Esophagus squamous epithelium (tissue), 5 donors: ENCODE measurements at places on chromosomes 2 and 18. TPM values are rescaled to one million over a fixed set of nuclear protein-coding genes. Genes with fewer than 3 reads are reported as not detected.

DNA sequence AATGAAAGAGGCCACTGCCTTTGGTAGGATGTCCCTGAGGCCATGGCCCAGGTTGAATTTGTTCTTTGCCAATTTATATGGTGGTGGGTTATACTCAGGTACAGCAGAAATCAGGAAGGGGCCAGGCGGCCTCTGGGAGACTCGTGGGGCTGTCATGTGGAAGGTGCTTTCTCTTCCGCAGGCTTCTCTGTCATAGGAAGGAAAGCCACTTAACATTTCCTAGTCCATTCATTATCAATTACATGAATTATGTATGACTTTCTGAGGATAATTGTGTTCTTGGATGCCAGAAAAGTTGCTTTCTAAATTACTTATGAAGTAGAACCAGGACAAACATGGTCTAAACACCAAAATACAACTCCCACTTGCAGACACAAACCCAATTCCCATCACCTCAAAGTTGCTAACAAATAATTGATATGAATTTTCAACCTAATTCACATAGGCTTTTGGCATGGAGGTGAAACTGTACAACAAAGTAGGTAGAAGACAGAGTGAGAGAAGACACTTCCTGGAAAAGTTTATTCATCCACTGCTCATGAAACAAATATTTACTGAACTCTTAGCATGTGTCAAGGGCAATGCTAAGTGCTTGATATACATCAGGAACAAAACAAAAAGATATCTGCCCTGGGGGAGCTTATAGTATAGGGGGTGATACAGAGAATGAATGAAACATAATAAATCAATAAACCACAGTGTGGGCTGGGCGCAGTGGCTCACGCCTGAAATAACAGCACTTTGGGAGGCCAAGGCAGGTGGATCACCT is 50.5 kb upstream of the CHMP1B start:
- H3K4me1 ChIP-seq = no peaks in the 10 kb centered on the region
- DNase-seq = no peak
- H3K27me3 ChIP-seq = no peaks in the 10 kb centered on the region
- no peak overlapping the region for H3K27ac ChIP-seq

GRCh38 chr2:15731213-15731888 is 139.7 kb downstream of the DDX1 start:
- H3K27ac ChIP-seq = no peak overlapping the region
- no peaks in the 10 kb centered on the region for H3K36me3 ChIP-seq
- no peak overlapping the region for H3K4me3 ChIP-seq
- H3K4me1 ChIP-seq = peaks cover 28% of the 10 kb centered on the region

Gene HOXD10
- not detected for total RNA-seq

Gene HOXD12
- total RNA-seq = not detected

GRCh38 chr18:59565957-59566356 is 131.3 kb downstream of the CCBE1 start:
- no peak for DNase-seq
- no peaks in the 10 kb centered on the region for H3K4me1 ChIP-seq
- H3K4me3 ChIP-seq = no peak overlapping the region
- no peaks in the 10 kb centered on the region for H3K27me3 ChIP-seq

Gene SCN9A
- total RNA-seq = 1.1 TPM

Gene RIT2
- not detected for total RNA-seq

GRCh38 chr2:96408616-96409015 is 73.0 kb downstream of the NCAPH start:
- no peak for DNase-seq
- no peaks in the 10 kb centered on the region for H3K36me3 ChIP-seq
- H3K27ac ChIP-seq = no peak overlapping the region
- H3K4me1 ChIP-seq = peaks cover 4% of the 10 kb centered on the region
- H3K4me3 ChIP-seq = no peak overlapping the region

- H3K27ac ChIP-seq = no peak overlapping the region
- H3K27me3 ChIP-seq = no peaks in the 10 kb centered on the region
- H3K4me1 ChIP-seq = peaks cover 42% of the 10 kb centered on the region
- H3K4me3 ChIP-seq = no peak overlapping the region
Measured at GRCh38 chr2:207331674-207332073, 165.9 kb upstream of the KLF7 start.

Gene CNTNAP5
- not detected for total RNA-seq

Gene GAREM2
- 1.4 TPM for total RNA-seq

GRCh38 chr18:75530118-75530517 is 102.6 kb upstream of the SMIM21 start:
- no peak overlapping the region for H3K27ac ChIP-seq
- no peaks in the 10 kb centered on the region for H3K4me1 ChIP-seq

Gene PRLH
- total RNA-seq = not detected

Gene FAM124B
- 0.44 TPM for total RNA-seq

Gene MC4R
- total RNA-seq = not detected

- H3K4me1 ChIP-seq = no peaks in the 10 kb centered on the region
- no peak overlapping the region for H3K4me3 ChIP-seq
- no peak for DNase-seq
Measured at GRCh38 chr2:29278966-29279365, 163.8 kb downstream of the CLIP4 start.

GRCh38 chr18:58175122-58175785 is 131.2 kb downstream of the NEDD4L start:
- DNase-seq = no peak
- no peak overlapping the region for H3K27ac ChIP-seq
- no peak overlapping the region for H3K4me3 ChIP-seq
- H3K27me3 ChIP-seq = no peaks in the 10 kb centered on the region
- peaks cover 7% of the 10 kb centered on the region for H3K4me1 ChIP-seq

- peaks cover 5% of the 10 kb centered on the region for H3K4me1 ChIP-seq
- peaks cover 6% of the 10 kb centered on the region for H3K36me3 ChIP-seq
- H3K4me3 ChIP-seq = no peak overlapping the region
- no peak overlapping the region for H3K27ac ChIP-seq
- no peak for DNase-seq
Measured at GRCh38 chr18:49879271-49879580, 65.9 kb upstream of the ACAA2 start.

Gene CCDC93
- 10.6 TPM for total RNA-seq

Gene CD8A
- 3.3 TPM for total RNA-seq

DNA sequence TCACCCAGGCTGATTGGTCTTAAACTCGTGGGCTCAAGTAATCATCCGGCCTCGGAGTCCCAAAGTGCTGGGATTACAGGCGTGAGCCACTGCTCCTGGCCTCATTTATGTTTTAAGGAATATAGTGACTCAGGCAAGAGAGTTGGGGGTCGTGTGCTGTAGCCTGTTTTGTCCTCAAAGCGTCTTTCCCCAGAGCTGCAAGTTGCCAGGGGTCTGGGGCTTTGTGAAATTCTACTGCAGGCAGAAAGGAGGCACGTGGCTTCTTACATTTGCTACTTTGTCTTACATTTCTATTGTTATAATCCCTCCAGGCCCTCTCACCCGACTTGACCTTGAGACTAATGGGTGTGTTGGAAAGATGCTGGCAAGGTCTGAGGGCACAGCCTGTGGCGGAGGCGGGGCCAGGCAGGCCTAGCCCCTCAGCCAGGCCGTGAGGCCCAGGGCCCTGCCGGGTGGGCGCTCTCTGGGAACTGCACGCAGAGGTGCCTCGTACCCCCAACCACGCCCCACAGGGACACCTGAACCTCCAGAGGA is 85.8 kb upstream of the NDUFV2 start:
- H3K4me1 ChIP-seq = peaks cover 21% of the 10 kb centered on the region
- no peaks in the 10 kb centered on the region for H3K27me3 ChIP-seq
- peak overlapping the region; percentile 92 for H3K27ac ChIP-seq
- no peaks in the 10 kb centered on the region for H3K36me3 ChIP-seq

DNA sequence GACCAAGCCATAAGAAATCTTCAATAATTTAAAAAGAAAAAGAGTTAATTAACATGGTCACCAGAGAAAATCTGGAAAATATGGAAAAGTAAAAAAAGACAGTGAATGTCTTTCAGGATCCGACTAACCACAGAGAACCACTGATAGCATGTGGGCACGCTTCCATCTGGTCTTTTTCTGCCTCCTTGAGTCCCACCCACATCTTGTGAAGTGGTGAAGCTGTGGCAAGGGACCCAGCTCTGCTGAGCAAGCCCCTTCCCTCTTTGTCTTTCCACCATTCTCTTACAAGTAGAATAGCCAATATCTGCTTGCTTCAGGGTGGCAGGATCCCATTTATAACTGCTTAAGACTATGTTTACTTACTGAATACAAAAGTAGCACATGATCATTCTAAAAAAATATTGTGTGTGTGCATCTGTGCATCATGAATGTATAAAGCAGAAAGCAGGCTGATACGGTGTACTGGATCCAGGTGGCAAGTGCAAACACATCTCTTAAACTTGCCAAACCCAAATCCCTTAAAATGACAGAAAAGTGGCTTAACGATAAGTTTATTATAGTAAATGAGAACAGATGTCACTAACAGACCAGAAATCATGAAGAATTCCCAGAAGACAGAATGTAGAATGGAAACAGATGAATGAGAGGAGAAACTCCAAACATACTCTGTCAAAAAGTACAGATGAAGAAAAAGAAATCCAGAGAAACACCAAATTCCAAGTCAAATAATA is 52.3 kb downstream of the FOXI3 start:
- H3K4me3 ChIP-seq = no peak overlapping the region
- H3K27me3 ChIP-seq = peaks cover 3% of the 10 kb centered on the region
- DNase-seq = no peak
- no peaks in the 10 kb centered on the region for H3K4me1 ChIP-seq

Gene HTR2B
- total RNA-seq = not detected

GRCh38 chr2:60391649-60392375 is 161.6 kb downstream of the BCL11A start:
- H3K27me3 ChIP-seq = no peaks in the 10 kb centered on the region
- no peaks in the 10 kb centered on the region for H3K4me1 ChIP-seq

DNA sequence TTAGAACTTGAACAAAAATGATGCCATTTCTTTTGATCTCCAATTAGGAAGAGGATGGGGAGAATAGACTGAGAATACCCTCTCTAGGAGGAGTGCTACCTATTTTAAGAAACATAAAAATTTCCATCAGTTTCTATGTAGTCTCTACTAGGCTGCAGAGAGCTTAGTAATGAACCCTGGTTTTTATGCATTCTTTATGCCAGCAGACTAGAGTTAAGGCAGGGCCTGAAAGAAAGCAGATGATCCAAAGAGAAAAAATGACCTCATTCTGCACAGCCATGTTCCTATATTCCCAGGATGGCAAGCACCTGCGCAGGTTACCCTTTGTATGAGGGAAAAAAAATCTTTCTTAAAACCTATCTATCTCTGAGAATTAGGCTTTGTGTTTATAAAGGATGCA is 254.9 kb downstream of the RIT2 start:
- no peaks in the 10 kb centered on the region for H3K36me3 ChIP-seq
- no peak overlapping the region for H3K4me3 ChIP-seq
- H3K27me3 ChIP-seq = no peaks in the 10 kb centered on the region
- H3K4me1 ChIP-seq = no peaks in the 10 kb centered on the region
- no peak overlapping the region for H3K27ac ChIP-seq

GRCh38 chr2:144010096-144010836 is 509.7 kb downstream of the ZEB2 start:
- H3K36me3 ChIP-seq = no peaks in the 10 kb centered on the region
- no peaks in the 10 kb centered on the region for H3K4me1 ChIP-seq
- H3K27me3 ChIP-seq = no peaks in the 10 kb centered on the region

Gene NXPH2
- total RNA-seq = not detected

Gene ALPI
- not detected for total RNA-seq

Gene DNAJC27
- 2.1 TPM for total RNA-seq

GRCh38 chr2:51581636-51582267 is 549.8 kb upstream of the NRXN1 start:
- H3K27me3 ChIP-seq = no peaks in the 10 kb centered on the region
- H3K36me3 ChIP-seq = no peaks in the 10 kb centered on the region
- no peak overlapping the region for H3K4me3 ChIP-seq
- DNase-seq = no peak
- no peak overlapping the region for H3K27ac ChIP-seq
- H3K4me1 ChIP-seq = no peaks in the 10 kb centered on the region

- H3K4me3 ChIP-seq = no peak overlapping the region
- DNase-seq = no peak
- no peaks in the 10 kb centered on the region for H3K4me1 ChIP-seq
- no peak overlapping the region for H3K27ac ChIP-seq
- H3K36me3 ChIP-seq = no peaks in the 10 kb centered on the region
Measured at GRCh38 chr2:232411901-232412629, 5.4 kb downstream of the ALPG start.

GRCh38 chr2:230910546-230911177 is 14.4 kb downstream of the GPR55 start:
- no peak overlapping the region for H3K4me3 ChIP-seq
- peaks cover 11% of the 10 kb centered on the region for H3K4me1 ChIP-seq
- H3K27ac ChIP-seq = no peak overlapping the region
- no peaks in the 10 kb centered on the region for H3K36me3 ChIP-seq
- peaks cover 38% of the 10 kb centered on the region for H3K27me3 ChIP-seq

DNA sequence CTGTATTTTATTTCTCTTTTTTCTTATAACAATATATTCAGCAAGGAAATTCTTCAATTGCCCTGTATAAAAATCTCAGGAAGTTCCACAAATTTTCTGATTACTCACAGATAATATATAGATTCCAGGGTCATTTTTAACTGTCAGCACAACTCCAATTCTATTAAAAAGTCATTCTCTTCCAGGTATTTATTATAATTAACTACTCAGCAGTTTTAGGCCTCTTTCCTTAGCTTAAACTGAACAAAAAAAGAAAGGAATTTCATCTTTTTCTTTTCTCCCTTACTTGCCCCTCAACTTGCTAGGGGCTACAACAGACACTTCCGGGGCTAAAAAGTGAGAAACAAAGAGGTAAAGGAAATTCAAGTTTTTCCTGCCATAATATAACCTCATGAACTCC is 358.9 kb upstream of the LRATD1 start:
- no peaks in the 10 kb centered on the region for H3K4me1 ChIP-seq
- no peak for DNase-seq
- H3K4me3 ChIP-seq = no peak overlapping the region
- no peaks in the 10 kb centered on the region for H3K36me3 ChIP-seq
- no peak overlapping the region for H3K27ac ChIP-seq

DNA sequence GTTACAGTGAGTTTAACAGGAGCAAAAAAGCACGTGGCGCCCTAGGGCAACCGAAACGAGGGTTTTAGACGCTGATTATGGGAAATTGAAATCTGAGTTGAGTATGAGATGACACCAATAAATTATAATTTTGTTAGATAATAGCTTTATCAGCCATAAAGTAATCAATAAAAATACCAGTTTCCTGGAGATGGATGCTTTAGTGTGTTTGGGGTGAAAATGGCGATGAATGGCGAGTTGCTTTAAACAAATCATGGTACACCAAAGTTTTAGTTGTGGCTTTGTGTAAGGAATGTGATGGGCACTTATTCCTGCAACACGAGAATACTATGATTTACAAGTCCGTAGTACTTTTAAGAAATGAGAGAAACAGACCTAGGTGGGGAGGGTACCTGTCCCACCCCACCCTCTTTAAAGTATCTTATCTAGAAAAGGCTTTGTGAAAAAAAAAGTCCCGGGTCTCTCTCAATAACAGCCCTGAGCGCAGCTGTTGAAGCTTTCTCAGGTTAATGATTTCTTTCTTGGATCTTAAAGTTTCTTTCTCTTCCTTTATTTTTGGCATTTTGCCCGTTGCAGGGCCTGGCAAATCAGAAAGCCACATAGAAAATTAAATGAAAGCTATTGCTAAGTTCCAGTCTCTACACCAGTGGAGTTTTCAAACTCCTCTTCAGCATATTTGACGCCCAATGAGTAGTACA is 1.5 kb upstream of the RRM2 start:
- H3K4me3 ChIP-seq = peak overlapping the region; percentile 50
- no peak for DNase-seq

- no peaks in the 10 kb centered on the region for H3K27me3 ChIP-seq
- no peak for DNase-seq
- H3K4me3 ChIP-seq = no peak overlapping the region
Measured at GRCh38 chr2:31049264-31049663, 89.0 kb downstream of the GALNT14 start.

Gene CYP1B1
- 20.6 TPM for total RNA-seq
